ENCODE measurements at places on chromosomes 2 and 18.

- DNase-seq, result no peak
Measured at GRCh38 chr18:60018618-60019462, 119.0 kb downstream of the PMAIP1 start.

DNA sequence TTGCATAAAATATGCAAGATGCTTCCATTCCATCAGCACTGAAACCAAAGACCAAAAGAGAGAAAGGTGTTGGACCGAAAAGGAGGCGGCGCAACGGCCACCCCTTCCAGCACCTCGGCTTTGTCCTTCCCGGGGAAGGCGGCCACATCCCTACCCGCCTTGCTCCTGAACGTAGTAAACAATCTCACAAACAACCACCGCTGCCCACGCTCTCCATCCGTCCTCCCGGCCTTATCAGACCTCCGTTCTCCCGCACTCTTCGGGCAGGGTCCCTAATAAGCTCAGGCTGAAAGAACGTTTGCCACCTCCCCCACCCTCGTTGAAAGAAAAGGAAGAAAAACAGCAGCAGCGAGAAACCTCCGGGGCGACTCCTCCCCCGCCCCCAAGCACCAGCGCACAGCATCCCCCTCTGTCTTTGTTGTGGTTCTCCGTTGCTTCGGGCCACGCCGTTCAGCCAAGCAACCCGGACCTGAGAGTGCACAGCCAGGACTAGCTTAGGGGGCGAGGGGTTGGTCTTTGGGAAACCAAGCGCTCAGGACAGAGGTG, 4.4 kb downstream of the EVX2 start:
- DNase-seq, result no peak

DNA sequence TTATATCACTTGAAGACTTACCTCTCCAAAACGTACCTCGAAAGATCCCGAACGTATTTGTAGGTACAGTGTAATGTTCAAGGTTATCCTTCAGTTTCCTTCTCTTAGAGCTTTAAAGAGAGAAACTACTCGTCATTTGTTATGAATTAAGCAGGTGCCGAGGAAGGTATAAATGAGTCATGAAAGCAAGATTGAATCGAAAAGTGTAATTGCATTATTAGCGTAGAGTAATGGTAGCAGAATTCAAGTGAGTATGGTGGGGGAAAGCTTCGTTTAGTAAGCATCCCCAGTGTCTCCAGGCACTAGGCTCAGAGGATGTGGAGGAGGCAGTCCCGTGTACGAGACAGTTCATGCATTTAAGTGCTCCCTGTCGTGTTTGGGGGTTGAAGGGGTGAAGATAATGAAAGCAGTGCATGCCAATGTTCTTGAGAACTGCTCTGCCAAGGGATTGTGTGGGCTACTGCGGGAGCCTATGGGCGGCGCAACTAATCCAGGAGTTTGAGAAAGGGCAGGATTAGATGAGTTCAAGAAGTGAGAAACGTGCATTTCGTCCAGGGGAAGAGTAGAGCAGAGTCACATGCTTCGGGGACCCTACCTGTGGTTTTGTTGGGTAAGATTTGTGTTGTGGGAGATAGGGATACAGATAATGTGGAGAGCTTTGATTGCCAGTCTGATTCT, 858 bp downstream of the POLR1B start:
- DNase-seq, result no peak

- DNase-seq, result no peak
Measured at GRCh38 chr2:204122425-204122824, 185.9 kb downstream of the ICOS start.

DNA sequence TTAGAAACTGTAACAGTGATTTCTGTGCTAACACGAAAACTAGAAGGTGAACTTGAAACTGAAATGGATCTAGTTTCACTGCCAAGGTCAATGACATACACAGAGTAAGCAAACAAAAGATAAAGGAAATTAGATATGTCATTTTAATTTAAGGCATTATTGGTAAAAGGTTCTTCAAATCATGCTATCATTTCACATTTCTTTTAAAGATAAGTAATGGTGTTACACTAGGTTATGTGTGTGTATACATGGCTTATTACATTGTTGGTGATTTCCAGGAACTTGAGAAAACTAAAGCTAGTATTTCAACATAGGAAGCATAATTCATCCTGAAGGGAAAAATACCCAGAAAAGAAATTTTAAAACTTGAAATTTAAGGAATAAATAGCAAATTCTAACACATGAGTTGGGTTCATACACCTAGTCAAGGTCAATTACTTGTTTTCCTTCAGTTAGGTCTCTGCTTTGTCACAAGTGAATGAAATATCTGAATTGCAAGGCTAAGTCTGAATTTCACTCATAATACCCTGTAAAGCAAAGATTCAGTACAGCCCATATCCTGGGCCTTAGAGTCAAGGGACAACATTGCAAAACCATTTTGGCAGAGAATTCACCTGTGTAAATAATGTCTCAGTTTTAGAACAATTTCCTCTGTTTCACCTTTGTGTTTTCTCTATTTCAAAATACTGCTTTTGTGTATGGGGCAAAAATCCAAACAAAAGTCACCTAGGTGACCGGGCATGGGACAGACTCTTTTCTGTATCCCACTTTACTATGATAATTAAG, 141.6 kb downstream of the SRBD1 start:
- DNase-seq, result no peak

DNA sequence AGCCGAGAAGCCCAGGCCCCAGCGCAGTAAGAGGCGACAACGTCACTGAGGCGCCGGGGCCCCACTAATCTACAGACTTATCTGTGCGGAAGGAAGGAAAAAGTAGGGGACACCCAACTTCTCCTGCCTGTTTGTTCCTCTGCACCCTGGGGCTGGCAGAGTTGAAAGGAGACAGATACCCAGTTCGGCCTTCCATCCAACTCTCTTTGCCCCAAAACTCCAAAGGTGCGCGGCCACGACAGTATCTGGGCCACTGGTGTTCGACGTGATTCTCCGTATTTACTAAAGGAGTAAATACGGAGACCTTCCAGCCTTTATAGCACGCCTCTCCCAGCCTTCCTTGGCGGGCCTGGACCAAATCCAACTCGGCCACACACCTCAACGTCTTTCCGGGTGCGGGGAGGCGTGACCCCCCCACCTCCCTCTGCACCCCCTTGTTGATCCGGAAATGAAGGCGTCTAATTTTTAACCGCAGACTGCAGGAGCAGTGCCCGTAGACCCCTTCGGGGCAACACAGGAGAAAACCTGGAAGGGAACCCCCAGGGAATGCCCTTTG, 1.6 kb downstream of the SMAD7 start:
- no peak for DNase-seq
